Activated naive CD4-positive, alpha-beta T cell treated with Interleukin-2 at 50 U/mL for 16 hours (primary cell): ENCODE measurements at places on chromosomes 16 and 17.

DNA sequence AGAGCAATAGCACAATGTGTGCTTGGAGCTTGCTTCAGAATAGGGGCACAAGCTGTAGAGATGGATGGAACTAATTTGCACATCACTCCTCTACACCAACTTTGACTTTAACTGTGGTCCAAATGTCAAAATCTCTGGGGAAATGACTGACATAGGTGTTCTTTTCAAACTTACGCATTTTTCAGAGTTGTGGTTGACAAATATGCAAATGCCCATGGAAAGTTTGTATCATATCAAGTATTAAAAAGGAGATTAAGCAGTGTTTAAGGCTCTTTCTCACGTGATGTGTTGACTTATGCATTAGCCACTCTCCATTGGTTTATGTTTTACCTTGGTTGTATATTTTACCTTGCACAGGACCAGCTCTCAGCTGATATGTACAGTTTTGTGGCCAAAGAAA lies 77.1 kb downstream of the ELAC2 start:
- DNase-seq = no peak

- DNase-seq = no peak
These were observed 8.3 kb downstream of the FLII start for GRCh38 chr17:18250259-18250658.

DNA sequence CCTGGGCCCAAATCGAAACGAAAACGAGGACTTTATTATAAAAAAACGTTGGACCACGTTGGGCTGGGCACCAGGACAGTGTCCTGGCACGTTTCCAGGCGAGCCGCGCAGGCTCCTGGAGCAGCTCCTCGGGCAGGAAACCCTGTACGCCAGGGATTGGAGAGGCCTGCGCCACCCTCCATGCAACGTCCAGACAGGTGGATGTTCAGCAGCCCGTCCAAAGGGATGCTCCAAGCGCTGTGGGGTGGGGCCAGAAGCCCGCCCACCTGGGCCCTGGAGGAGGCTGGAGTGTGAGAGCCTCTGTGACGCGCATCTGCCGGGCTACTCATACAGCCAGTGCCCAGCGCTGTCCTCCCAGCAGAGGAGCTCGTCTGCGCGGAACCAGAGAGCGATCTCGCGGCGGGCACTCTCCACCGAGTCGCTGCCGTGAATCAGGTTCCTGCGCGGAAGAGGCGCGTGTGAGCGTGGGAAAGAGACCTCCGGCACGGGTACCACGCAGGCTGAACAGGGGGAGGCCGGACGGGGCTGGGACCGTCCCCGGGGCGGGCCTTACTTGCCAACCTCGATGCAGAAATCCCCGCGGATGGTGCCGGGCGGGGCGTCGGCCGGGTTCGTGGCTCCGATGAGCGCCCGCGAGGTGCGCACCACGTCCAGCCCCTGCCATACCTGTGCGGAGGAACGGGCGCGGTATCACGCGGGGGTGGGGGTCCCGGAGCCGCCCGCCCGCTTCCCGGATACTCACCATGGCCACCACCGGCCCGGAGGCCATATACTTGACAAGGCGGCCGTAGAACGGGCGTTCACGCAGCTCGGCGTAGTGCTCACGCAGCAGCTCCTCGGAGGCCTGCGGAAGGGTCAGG lies 785 bp downstream of the NME3 start:
- DNase-seq = peak; percentile 63

- no peak for DNase-seq
These were observed 25.3 kb upstream of the LITAF start for GRCh38 chr16:11611871-11612664.

GRCh38 chr16:19185510-19185851 lies 17.4 kb downstream of the SYT17 start:
- no peak for DNase-seq

- no peak for DNase-seq
These were observed 203.5 kb upstream of the IRX3 start for GRCh38 chr16:54490112-54490488.

DNA sequence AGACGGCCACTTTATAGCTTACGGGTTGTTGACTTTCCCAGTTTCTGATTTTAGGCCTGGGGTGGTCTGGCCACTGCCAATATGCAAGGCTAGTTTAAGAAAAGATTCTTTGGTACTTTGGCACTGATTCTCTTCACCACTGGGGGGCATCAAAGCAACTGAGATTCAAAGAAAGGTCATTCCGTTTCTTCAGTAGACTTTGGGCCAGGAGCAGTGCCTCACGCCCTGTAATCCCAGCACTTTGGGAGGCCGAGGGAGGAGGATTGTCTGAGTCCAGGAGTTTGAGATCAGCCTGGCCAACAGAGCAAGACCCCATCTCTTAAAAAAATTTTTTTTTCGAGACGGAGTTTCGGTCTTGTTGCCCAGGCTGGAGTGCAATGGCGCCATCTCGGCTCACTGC lies 53.0 kb downstream of the RPA1 start:
- peak; percentile 24 for DNase-seq

GRCh38 chr17:17122781-17123483 lies 80.7 kb downstream of the MPRIP start:
- no peak for DNase-seq

GRCh38 chr17:33334703-33335102 lies 41.6 kb upstream of the ASIC2 start:
- DNase-seq = no peak

DNA sequence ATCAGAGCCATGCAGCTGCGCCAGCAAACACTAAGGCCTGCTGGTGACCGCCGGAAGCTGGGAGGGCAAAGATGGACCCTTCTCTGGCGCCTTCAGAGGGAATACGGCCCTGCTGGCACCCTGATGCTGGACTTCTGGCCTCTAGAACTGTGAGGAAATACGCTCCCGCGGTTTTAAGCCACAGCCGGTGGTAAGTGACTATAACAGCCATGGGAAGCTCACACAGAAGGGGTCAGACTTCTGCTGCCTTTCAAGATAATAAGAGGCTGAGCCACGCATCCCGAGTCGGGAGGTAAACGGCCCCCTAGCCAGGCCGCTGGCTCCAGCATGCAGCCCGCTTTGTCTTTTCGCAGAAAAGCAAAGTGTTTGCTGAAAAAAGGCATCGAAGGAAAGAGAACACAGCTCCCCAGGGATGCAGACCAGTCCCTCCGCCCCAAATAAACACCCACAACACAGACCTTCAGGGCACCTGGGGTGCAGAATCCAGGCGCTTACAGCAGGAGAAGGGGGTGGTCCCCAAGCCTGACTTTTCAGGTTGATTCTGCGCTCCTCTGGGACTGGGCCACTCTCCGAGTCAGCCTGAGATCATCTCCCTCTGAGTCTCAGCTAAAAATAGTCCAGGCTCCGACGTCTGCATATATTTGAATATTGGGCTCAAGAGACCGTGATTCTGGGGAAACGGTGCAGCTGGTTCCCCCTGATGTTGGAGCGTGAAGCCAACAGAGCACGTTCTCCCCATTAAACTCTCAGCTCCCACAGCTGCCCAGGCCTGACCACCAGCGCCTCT lies 89.7 kb downstream of the MGAT5B start:
- no peak for DNase-seq

DNA sequence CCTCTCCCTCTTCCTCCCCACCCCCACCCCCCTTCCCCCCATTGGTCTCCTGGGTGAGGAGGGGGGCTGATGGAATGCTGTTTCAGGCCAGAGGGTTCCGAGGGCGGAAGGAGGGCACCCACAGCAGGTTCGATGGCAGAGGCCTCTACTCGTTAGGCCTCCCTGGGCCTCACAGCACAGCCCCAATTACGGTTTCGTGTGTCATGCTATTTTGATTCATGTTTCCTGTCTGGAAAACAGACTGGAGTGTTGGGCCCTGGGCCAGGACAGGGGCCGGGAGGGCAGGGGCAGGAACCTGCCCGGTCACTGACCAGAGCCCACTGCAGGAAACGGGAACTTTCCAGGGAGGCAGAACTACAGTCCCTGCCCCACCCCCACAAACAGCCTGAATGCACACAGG lies 138.2 kb downstream of the C16orf95 start:
- DNase-seq = no peak

- no peak for DNase-seq
These were observed 48.0 kb upstream of the NDRG4 start for GRCh38 chr16:58451945-58452401.

DNA sequence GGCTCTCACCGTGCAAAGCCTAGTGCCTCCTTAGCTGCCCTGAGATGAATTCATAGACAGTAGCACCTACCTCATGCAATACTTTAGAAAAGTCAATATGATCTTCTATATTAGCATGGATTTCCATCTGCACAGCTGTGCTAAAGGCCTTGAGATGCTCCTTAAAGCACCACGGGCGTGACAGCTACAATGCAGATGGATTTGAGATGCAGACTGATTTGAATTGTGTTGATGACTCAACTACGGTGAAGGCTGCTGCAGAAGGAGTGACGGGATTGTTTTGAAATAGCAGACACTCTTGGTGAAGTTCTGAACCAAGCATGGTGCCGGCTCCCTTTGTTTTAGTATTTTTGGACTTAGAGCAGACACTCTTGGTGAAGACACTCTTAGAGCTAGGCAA lies 88.2 kb downstream of the SPECC1 start:
- no peak for DNase-seq

- no peak for DNase-seq
These were observed 41.6 kb downstream of the USP10 start for GRCh38 chr16:84741340-84741830.

GRCh38 chr16:381789-382717 lies at the start of gene PGAP6:
TSS of gene PGAP6 (minus strand) at chr16:381978. CDS start at chr16:381821, 157 bp downstream.
- DNase-seq = peak; percentile 64

GRCh38 chr16:67286441-67287235 lies 7.3 kb downstream of the PLEKHG4 start:
- no peak for DNase-seq

DNA sequence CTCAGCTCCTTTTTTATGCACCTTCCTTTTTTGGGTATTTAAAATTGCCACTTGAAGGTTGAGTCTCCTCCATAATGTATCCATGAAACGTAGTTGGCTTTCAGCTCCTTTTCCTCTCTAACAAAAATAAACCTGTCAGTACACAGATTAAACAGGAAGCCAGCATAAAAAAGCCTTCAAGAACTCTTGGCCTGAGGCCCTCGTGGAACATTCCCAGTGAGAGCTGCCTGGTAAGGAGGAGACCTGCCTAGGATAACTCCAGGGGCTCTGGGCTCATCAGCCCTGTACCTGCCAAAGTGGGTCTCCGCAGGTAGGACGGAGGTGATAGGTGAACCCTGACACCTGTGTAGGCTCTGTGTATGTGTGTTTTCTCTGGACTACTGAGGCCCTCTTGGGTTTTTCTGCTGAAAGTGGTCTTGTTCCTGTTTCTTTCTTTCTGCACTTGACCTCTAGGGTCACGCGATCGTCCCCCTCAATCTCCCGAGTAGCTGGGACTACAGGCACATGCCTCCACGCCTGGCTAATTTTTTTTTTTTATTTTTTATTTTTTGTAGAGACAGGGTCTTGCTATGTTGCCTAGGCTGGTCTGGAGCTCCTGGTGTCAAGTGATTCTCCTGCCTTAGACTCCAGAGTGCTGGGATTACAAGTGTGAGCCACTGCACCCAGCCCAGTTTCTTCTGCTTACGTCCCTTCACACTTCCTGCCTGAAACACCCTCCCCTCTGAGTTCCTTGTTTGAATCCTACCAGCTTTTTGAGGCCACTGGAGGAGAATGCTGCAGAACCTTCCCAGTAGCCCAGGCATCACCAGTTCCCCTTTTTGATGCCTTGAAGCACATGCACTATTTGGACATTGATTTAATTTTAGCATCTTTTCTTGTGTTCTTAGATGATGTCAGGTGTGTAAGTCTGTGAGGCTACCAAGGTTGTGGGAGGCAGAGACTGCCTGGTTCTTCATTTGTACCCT lies 9.8 kb downstream of the PGS1 start:
- DNase-seq = no peak

DNA sequence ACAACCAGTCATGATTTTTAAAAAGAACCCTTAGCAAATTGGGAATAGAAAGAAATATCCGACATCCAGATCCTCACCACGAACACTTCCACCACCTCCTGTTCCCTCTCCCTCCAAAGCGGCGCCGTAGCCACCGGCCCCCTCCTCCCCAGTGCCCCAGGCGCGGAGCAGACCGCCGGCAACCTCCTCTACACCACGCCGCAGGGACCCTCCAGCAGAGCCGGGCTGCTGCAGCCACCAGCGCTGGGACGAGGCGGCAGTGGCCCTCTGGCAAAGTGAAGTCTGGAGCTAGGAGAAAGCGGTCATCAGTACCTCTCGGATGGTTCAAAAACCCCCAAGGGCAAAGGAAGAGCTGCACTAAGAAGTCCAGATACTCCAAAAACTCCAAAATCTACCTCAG lies 41.4 kb upstream of the SLFN13 start:
- DNase-seq = no peak

GRCh38 chr17:74296548-74296936 lies 22.5 kb downstream of the DNAI2 start:
- peak; percentile 39 for DNase-seq

GRCh38 chr16:71854369-71854948 lies 8.7 kb downstream of the ATXN1L start:
- no peak for DNase-seq

GRCh38 chr16:75087375-75087979 lies 29.1 kb downstream of the LDHD start:
- no peak for DNase-seq

- DNase-seq = no peak
These were observed 54.8 kb downstream of the CDH13 start for GRCh38 chr16:82681592-82681991.

DNA sequence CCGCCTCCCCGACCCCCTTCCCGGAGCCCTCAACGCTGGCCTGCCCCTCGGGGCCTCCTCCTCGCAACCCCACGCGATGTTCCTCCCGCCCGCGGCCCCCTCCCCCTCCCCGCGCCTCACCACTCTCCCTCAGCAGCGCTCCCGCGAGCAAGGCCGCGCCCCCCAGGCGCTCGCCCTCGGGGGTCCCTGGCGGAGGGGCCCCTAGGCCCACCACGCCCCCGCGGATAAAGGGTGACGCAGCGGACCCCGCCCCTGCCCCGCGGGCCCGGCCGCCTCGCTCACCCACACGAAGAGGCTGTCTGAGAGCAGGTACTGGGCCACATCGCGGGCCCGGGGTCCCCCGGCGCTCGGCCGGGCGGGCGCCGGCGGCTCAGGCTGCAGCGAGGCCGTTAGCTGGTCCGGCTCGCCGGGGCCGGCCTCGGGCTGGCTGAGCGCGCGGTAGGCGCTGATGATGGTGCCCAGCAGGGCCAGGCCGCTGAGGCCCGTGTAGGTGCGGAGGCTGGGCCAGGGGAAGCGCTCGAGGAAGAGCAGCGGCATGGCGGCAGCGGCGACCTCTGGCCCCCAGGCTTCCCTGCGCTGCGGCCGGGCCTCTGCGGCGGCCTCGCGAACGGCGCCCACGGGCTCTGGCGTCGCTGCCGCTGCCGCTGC lies 430 bp downstream of the AMFR start:
- peak; percentile 49 for DNase-seq

DNA sequence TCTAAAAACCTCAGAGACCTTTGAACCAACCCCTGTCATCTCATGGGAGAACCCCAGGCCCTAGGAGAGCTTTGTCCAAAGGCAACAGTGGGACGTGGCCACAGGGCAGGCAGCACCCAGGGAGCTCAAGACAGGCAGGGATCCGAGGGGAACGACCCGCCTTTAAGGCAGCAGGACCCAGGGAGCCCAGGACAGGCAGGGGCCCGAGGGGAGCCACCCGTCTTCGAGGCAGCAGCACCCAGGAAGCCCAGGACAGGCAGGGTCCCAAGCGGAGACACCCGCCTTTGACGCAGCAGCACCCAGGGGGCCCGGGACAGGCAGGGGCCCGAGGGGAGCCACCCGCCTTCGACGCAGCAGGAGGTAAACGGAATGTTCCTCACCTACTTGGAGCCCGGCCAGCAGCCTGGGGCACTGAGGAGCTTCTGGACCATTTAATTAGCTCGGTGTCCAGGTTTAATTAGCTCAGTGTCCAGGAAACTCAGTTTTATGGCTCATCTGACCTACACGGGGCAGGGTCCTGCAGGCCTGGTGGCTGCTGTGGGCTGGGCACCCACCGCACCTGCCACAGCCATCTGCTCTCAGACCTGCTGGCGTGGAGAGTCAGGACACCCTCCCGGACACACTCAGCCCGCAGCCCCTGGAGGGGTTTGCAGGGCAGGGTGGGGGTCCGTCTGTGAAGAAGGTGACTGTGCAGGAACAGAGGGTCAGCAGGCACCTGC lies 24.4 kb downstream of the PIEZO1 start:
- DNase-seq = no peak
